ENCODE measurements at places on chromosomes 2 and 18.

- H3K27ac ChIP-seq: no peak overlapping the region
- no peak overlapping the region for H3K4me3 ChIP-seq
- no peaks in the 10 kb centered on the region for H3K27me3 ChIP-seq
- peak; percentile 5 for DNase-seq
These were observed 294.3 kb upstream of the KCNH7 start for GRCh38 chr2:163132850-163133249.

GRCh38 chr2:6637330-6637729 is 228.4 kb downstream of the CMPK2 start:
- no peak overlapping the region for H3K27ac ChIP-seq
- no peak overlapping the region for H3K4me3 ChIP-seq
- H3K27me3 ChIP-seq: no peaks in the 10 kb centered on the region
- H3K36me3 ChIP-seq: no peaks in the 10 kb centered on the region

- no peaks in the 10 kb centered on the region for H3K36me3 ChIP-seq
- no peak overlapping the region for H3K27ac ChIP-seq
- H3K27me3 ChIP-seq: no peaks in the 10 kb centered on the region
- H3K4me1 ChIP-seq: peaks cover 35% of the 10 kb centered on the region
- DNase-seq: no peak
These were observed 77.0 kb downstream of the EPC2 start for GRCh38 chr2:148721520-148721931.

DNA sequence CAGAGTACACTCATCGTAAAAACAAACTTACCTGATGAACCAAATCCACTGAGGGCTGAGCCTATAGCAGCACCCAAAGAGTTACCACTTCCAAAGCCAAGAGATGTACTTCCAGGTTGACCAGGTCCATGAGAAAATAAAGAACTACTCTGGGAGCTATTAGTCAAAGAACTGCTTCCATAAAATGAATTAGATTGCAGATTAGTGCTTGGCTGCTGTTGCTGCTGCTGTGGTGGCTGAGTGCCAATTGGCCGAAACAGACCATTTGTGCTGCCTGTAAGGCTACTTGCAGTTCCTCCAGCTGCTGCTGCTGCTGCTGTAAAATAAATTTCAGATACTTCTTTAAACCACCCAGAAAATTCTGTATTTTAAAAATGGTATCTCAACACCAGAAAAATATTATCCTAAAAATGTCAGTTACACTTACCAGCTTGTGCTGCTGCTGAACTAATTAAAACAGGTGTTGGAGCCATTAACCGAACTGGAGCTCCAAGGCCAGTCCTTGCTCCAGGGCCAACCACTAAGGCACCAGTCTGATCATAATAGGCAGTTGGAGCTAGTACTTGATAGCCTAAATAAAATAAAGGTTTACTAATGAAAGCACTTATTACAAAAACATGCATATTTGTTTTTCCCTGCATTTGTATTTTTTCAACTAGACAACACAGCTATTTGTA is 58.1 kb upstream of the SDC1 start:
- H3K27me3 ChIP-seq: no peaks in the 10 kb centered on the region
- H3K27ac ChIP-seq: no peak overlapping the region
- H3K4me1 ChIP-seq: no peaks in the 10 kb centered on the region
- H3K4me3 ChIP-seq: no peak overlapping the region

DNA sequence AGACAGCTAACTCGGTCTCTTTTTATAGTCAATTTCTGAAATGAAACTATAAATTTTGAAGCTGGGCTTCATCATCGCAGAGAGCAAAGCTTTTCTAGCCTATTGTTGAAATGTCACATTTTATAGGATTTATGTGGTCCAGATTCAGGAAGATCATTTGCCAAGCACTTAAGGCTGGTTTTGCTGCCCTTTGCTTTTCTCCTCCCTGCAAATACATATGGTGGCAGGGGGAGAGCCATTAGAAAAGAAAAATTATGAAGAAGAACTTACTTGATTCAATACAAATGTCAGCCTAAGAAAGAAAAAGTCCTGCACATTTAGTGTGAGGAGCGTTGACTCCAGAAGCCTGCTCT is 206.9 kb upstream of the NRP2 start:
- no peaks in the 10 kb centered on the region for H3K4me1 ChIP-seq
- no peak for DNase-seq
- H3K36me3 ChIP-seq: no peaks in the 10 kb centered on the region
- H3K27ac ChIP-seq: no peak overlapping the region
